ENCODE measurements at places on chromosomes 6 and 20.

DNA sequence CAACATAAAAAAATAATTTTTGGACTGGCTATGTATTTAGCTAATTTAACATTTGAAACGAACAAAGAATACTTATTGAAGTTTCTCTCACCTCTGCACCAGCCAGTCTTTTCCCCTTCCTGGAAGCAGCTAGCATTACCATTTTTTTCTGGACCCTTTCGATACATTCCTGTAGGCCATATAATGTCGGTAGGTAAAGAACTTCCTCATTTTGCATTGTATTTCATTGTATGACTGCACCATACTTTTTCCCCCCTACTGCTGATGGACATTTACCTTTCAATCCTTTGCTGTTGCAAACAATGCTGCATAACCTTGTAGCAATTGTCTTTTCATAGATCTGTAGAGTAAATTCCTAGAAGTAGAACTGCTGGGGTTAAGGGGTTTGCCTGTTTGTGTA, 17.6 kb downstream of the CBFA2T2 start:
- DNase-seq: no peak

DNA sequence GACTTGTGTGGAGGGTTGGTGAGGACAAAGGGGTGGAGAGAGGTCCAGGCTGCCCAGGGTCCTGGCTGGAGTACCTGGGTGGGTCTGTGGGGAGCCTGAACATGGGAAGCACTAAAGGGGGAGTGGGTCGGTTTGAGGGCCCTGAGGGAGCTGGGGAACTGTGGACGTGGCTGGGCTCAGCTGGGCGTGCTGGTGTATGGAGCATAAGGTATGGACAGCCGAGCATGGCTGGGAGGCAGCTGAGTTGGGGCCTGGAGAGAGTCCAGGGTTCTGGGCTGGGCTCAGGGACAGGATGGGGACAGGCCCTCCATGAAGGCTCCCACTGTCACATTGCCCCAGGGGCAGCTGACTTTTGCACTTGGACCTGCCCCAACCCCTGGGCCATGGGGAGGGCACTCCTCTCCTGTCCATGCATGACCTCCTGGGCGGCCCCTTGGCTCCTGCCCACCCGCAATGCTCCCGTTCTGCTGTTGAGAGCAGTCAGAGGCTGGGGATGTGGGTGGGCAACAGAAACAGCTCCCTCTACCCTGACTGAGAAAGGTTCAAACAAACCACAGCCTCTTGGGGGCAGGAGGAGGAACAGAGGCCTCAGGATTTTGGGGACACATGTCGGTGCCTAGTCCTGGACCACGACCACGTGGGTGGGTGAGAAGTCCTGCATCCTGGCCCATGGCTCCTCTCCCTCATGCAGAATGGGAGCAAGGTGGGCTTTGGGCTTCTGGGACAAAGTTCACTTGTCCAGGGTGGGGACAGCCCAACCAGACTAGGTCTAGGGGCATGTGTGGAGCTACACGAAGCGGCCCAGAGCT, 4.5 kb downstream of the C20orf204 start:
- DNase-seq: no peak

DNA sequence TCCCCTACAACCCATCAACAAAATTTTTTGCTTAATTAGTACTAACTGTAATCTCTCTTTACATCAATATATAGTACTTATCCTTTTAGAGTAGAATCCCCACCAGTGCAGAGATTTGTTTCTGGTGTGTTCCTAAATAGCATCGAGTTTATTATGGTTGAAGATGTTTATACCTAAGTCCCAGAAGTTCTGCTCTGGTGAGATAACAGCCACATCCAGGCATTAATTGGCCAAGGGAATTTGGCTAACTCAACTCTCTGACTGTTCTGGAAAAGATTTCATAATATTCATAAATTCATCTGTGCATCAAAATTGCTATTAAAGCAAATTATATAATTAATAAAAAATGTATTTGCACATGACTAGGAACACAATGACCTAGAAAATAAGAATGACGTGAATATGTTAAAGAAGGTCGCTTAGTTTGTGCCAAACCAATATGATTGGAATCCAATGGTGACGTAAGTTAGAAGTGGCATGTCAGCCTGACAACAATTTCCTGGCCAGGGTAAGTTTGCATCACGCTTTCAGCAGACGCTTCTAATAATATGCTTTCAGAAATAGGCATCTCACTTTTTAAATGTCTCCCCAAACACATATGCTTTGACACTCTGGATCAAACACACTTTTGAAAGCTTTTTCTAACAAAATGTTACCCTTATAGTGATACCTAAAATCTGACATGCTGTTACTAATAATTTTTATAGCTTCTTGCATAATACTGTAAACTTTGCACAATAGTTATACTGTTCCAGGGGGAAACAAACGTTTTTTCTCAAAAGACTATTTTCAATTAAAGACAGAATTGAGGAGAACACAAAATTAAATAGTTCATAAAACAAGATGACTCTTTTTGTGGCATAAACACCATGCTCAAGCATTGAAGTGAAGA, 236.7 kb downstream of the TENT5A start:
- DNase-seq: no peak

GRCh38 chr6:16334671-16335070, 96.3 kb downstream of the GMPR start:
- DNase-seq: no peak

DNA sequence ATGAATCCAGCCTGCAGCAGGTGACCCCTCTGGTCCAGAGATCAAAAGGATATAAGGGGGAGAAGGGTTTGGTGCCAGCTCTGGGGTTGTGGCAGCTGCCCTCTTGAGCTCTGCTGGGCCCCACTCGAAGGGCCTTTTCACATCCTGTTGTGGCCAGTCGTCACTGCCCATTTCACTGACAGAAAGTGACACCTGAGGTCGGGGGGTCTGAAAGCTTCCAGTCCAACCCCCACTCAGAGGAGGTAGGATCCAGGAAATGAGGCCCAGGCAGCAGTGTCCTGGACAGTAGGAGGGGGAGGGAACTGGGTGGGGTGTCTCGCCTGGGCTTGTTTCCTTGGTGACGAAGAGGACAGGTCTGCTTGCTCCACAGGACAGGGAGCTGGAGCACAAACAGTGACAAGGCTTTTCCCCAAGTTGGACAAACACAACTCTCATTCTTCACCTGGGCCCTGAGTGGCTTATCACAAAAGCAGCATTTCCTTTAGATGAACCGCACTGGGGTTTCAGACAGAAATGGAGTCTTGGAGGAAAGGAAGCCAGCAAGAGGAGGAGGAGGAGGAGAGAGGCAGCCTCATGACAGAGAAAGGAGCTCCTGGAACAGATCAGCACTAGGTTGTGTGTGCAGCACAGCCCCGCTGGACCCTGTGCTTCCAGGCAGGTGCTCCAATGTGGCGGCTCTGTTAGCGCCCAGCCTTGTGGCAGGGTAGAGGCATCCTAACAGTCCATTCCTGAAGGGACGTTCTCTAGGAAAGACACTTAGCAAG, 11.0 kb downstream of the FRS3 start:
- no peak for DNase-seq

- DNase-seq: no peak
These were observed 18.3 kb downstream of the KIAA1586 start for GRCh38 chr6:57064809-57065208.

DNA sequence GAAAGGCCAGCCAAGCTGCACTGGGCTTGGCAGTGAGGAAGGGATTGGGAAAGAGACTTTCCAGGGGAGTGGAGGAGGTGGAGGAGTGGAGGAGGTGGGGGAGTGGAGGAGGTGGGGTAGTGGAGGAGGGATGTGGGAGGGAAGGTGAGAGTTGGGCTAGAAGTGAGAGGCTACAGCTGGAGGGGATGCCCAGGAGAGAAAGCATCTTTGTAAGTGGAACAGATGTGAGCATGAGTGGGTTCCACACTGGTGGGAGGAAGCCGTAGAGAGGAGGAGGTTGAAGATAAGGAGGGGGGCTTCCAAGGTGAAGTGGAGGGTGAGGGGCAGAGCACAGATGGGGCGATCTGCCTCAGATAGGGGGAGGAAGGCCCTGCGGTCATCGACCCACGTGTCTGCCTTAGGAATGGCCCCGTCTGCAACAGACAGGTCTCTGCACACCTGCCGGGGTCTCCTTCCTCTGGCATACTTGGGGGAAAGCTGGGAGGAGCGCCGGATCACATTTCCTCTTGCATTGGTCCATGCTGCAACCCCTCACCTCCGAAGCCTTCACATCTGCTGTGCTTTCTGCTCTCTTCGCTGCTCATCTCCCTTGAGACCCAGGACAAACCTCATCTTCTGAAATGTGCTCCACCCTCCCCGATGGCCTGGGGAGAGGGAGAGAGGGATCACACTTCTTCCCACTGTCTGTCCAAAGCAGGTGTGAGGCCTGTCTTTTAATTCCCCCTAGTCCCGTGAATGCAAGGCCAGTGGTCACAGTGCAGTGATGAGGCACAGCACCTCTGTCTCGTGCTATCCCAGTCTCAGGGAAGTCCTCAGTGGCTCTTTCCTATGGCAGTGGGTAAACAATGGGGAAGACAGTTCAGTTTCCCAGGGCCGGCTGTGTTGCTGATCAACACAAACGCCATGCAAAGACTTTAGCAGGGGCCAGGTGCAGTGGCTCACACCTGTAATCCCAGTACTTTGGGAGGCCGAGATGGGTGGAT, 48.6 kb upstream of the SNX9 start:
- DNase-seq: no peak

- DNase-seq: peak; percentile 37
These were observed 640 bp downstream of the NFS1 start for GRCh38 chr20:35698298-35699126.

- no peak for DNase-seq
These were observed 680.4 kb upstream of the GJE1 start for GRCh38 chr6:141452354-141452686.

DNA sequence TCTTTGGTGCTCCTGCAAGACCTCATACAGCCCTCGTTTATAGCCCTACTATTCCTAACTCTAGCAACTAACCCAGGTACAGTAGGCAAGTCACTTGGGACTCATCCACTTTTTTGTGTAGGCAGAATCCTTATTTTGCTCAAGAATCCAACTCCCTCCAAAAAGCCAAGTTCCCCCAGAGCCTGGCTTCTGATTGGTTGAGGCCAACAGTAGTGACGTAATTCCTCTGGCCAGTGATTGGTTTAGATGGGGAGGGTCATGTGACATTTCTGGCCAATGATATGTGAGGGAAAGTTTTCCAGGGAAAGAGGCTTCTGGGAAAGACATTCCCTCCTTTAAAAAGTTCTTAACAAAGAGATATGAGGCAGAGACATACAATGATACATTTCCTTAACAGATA, 32.1 kb downstream of the KIAA1755 start:
- DNase-seq: no peak

DNA sequence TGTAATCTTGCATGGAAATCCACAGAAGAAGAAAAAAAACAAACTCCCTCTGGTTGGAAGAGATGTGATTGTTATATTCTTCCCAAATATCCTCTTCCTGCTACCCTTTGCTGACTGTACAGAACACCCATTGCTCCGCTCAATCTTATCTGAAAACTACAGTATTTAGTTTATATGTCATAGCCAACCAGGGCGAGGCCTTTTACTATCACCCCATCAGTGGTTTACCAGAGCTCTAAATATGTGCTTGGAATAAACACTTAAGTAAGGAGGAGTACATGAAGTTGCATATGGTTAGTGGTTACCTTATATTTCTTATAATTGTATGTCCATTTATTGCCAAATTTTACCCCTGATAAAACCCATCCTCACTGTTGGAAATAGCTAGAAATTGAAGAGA, 12.2 kb downstream of the PRL start:
- DNase-seq: no peak

DNA sequence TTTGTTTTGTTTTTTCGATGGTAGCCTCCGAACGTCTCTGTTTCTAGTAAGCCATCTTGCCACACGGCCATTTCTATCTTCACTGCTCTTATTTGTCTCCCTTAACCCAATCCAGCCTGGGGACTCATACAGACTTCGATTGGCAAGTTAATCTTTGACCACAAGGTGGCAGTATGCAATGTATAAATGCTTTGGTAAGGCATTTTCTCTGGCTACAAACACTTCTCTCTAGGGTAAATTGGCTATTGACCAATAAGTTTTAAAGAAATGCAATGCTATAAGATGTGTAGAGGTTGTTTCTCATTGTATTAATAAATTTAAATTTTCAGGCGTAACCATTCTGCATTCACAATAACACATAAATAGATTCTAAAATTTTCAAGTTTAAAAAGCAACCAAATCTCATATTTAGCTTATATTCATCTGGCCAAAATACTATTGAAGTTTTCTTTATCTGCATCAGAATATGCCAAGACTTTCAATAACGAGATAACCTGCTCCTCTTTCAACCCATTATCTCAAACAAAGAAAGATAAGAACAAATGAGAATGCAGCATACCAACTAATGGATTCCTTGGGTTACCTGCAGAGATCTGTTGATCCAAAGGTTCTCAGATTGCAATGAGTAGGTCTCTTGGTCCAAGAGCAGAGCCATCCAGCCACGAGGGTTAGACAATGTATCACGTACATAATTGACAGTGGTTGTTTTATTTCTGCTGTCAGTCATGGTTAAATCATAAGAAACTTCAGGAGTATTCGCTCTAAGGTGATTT, 231.9 kb downstream of the PKHD1 start:
- DNase-seq: no peak

GRCh38 chr6:46876126-46876525, 45.6 kb downstream of the ADGRF5 start:
- DNase-seq: no peak

DNA sequence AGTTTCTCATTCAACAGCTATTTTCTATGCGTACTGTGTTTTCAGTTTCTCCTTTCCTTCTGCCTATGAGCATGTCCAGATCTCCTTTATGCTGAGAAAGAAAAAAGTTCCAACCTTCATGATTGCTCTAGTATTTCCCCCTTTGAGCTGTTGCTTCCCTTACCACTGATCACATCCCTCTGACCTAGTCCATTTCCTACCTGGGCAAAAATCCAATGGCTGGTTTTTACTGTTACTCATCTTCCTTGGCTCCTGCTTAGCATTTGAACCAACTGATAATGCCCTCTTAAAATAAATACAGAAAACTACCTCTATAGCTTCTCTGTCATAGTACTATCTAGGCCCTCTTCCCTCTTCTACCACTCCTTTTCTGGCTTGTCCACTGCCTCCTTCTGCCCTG, 6.0 kb downstream of the RFX6 start:
- DNase-seq: no peak

DNA sequence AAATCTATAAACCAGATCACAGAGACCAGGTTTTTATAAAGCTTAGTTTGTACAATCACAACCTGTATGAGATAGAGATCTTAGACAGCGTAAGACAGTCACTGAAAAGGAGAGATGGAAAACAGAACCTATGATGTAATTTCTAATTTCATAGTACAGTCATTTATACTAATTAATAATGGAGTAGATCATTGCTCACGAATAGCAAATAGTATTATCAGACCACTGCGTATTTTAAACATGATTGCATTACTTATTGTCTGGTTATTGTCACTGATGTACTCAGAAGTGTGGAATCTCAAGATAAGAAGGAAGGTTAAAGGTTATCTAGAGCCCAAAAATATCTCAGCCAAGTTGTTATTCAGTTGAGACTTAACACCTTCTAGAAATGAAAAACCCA, 115.6 kb downstream of the KHDC1L start:
- no peak for DNase-seq

GRCh38 chr6:19934996-19935591, 97.9 kb downstream of the ID4 start:
- DNase-seq: no peak

All from activated T-cell treated with anti-CD3 and anti-CD28 coated beads, Interleukin-2, amount 50 U/mL, for 48 hours (primary cell).